ENCODE measurements at places on chromosomes 3 and 15.

DNA sequence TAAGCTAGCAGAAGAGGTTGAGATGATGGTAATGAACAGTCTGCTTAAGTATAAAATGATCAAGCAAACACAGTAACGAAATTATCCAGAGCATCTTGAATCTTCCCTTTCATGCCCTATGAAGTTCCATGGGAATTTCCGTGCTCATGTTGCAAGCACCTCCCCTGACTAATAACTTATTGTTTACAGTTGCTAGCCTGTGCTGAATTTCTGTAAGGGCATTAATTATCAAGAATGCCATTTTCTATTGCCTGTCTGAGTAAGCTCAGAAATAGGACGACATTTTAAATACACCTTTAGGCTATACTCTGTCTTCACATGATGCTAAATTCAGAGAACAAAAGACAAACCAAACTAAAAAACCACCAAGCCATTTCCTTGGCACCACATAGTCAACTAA, 257.5 kb upstream of the LRTM1 start:
- no peak for DNase-seq

DNA sequence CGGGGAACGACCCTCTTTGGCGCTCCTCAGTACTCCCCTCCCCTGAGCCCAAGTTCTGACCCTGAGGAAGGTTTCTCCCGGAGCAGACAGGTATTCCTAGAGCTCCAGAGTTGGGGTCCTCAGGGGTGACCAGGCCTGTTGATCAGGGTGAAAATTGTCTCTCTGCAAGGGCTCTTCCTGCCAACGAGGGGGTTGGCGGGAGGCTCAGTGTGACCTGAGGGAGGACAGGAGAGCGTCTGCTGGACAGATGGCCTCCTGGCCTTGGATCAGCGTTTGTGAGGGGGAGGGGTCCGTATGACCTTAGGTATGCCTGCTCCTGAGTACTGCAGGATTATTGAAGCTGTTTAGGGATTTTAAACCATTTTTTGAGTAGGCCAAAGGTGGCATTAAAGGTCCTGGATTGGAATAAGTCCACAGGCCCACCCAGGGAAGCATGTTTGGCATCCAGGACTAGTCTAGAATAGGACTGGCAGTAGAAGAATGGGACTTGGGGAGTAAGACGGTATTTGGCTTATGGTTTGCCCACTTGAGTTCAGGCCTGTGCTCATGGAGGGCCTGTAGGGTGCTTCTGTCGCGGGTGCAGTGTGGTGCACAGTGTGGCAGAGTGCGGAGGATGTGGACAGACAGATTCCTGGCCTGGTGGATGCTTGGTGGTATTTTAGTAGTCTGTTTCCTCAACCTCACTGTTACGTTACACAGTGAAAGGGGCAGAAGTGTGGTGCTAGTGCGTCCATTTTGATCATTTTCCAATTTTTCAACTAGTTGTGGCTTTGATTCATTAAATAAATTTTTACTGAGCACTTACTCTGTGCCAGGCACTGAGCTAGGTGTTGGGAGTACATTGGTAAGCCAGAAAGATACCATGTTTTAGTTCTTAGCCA, 959 bp downstream of the ZNF592 start:
- DNase-seq, result no peak

DNA sequence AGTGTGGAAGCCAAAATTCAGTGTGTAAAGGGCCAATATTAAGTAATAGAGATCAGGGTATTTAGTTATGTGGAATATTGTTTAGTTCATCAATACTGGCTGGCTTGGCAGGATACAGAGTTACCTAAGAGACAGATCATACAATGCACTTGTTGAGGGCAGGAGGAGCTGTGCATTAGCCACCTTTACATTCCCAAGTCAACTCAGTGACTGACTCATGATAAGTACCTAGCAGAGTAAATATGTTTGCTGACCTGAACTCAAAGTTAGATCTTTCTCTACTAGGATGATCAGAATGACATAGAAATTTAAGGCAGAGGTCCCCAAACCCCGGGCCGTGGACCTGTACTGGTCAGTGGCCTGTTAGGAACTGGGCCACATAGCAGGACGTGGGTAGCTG, 3.5 kb upstream of the ABHD17C start:
- no peak for DNase-seq

GRCh38 chr3:27428446-27428845, 55.7 kb downstream of the SLC4A7 start:
- DNase-seq, result no peak

- DNase-seq, result no peak
These were observed 2.2 kb downstream of the CCDC32 start for GRCh38 chr15:40562691-40563090.

DNA sequence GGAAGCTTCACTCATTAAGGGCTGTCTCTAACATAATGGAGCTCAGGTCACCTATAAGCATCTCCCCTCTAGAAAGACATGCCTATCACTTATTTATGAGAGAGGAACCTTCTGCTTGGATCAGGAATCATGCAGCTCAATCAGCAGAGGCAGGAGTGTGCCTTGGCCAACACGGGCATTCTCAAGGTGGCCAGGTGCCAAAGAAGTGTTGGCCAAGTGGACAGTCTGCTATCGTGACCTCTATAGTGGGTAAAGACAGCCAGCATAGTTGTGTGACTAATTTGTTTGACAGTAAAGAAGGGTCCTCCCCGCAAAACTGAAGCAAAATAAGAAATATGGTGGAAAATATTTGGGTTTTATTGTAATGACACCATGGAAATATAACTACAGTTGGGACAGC, 14.7 kb upstream of the AGTR1 start:
- no peak for DNase-seq

DNA sequence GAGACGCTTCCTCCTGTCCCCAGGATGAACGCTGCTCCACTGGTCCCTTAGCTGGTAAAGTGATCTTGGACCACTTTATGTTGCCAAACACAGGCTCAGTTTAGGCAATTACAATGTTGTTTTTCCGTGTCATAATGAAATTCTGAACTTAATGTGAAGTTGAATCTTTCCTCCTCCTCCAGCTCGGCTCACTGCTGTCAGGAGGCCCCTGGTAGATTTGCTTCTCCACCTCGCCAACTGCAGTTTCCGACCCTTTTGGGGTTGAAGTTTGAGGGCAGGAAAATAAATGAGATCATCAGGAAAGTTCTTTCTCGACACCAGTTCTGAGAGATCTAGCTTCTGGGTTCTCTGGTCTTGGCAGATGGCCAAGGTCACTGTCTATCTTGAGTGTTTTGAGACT, 27.8 kb downstream of the CFAP161 start:
- DNase-seq, result no peak

DNA sequence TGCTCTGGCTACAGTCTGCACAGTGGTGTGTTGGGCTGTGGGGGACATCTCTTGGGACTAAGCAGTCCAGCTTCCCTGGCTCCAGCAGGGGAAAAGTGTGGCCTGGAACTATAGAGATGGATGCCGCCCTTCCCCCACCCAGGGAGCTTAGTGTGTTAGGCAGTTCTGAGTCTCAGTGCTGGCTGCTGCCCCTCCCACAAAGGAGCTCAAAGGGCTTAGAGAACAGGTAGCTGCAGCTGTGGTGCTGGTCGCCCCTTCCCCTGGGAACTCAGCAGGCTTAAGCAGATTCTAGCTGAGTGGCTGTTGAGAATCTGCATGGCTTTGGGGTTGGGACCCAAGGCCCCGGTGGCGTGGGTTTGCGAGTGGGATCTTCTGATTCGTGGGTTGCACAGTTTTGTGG, 190.8 kb downstream of the PDCD6IP start:
- no peak for DNase-seq

- no peak for DNase-seq
These were observed 143.4 kb downstream of the EEFSEC start for GRCh38 chr3:128296469-128297251.

GRCh38 chr3:128493570-128494366, 767 bp upstream of the GATA2 start:
- DNase-seq, result no peak

GRCh38 chr3:107855710-107856109, 235.1 kb downstream of the CD47 start:
- DNase-seq, result no peak

DNA sequence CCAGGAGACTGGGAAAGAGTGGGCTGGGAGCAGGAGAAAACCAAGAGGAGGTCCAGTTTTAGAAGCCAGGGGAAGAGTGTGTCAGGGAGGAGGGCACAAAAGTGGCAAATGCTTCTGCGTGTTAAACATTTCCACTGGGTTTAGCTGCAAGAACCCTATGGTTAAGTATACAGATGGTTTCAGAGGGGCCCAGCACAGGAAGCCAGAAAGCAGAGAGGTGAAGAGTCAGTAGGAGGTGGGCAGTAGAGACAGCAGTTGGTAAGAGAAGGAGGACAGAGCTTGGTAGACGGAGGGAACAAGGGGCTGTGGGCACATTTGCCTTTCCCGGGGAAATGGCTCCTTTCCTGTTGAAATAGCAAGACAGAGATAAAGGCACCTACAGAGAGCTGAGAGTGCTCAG, 133.8 kb downstream of the EPHB1 start:
- DNase-seq, result no peak

DNA sequence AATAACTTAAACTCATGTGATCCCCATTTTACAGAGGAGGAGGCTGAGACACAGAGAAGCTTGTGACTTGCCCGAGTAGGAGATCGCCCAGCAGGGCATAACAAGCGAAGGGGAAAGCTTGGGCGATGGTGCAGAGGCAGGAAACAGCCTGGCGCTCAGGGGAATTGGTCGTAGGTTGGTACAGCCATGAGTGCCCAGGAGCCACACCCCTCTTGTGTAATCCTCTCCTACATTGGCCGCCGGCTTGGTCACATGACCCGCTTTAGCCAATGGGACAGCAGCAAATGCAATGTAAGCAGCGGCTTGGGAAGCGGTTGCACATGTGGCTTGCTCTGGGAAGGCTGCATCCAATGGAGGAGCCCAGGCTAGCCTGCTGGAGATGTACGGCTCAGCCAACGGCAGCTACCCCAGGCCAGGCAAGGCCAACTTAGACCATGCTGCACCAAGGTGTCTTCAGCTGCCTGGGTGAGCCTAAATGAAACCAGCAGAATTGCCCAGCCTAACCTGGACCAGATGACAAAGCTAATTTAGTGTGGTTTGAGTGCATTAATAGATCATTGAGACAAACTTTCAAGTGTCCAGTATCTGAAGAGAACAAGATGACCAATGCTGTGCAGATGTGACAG, 50.3 kb upstream of the SLC6A6 start:
- DNase-seq, result no peak

DNA sequence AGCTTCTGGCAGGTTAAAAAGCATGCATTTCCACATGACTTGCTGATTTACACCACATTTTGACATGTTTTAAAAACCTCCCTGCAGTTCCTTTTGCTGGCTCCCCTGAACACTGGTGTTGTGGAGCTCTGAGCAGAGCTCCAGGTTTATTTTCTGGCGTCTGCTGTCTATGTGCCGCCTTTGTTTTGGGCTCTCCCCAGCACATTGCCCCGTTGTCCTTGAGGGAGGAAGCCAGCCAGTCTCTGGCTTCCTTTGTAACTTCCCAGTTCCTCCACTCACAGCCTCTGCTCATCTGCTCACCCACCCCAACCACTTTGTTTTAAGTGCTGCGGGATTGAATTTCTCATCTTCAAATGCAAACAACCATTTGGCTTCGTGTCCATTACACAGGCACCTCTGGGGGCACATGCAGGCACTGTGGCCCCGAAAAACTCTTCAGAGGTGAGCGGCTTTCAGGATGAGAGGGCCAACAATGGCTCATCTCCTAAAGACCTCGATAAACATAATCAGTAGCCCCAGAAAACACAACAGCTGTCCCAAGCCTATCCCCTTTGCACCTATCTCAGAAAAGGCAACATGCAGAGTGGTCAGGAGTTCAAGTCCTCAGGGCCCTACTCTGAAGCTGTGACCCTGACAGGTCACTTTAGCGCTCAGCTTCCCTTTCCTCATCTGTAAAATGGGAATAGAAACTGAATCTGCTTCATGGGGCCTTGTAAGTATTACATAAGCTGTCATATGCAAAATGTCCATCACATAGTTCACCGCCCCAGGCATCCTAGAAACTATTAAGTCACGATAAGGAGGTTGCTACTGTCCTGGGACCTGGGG, 1.3 kb upstream of the MEF2A start:
- no peak for DNase-seq

All from NCI-H774 (cell line).